ENCODE measurements at places on chromosomes 7 and 10.

DNA sequence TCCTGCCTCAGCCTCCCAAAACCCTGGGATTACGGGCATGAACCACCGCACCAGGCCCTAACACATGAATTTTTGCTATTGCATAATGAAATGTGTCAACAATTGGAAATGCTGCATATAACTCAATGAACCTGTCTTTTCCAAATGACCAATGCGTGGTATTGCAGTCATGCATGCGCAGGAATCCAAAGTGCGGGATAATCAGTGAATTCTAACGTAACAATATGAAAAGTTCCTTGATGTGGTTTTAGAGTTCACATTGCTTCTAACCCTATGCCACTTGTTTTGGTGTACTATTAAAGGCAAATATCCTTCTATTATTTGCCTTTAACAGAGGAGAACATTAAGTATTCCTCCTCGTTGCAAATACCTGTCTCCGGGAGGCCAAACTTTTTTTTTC is 10.5 kb downstream of the TDRD1 start:
- no peak for DNase-seq

DNA sequence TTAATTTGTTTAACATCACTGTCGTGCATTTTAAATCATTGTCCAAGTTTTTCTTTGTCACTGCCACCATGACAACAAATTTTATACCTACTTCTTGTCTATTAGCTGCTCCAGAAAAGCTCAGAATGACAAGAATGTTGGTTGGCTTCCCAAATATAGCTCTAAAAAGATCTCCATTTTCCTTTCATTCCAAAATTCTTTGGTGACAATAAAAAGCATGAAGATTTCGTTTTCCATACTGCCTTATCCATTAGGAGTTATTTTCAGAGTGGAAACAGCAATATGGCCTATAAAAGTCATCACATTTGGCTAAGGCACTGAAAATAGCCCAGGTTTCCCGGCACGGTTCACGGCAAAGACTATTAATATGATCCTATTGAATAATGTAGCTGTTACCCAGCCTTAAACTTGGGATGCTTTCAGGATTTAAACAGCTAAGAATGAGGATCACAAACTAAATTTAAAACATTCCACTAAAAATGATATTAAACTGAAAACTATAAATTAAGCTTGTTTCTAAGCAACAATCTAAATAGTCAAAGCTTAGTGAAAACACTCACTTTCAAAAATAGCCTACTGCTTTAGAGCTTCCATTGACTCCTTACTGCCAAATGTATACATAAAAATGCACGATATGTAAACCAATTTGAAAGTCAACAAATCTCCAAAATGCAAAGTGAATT is 2.7 kb downstream of the CTTNBP2 start:
- DNase-seq = no peak

DNA sequence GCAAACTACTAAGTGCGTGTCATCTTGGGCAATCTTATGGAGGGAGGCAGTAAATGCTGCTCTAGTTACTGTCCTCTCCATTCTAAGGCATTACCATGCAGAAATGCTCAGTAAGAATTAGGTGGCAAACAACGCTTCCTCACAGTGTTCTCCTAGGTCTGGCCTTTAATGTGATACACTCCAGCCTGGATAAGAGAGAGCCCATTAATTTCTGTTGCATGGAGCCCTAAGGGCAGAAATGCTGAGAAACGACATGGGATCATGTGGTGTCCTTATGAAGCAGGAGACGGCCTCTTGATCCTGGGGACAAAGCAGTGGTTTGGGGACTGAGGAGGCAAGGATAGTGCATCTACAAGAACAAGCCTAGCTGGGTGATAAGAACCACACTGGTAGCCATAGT is 44.0 kb downstream of the SLC25A13 start:
- DNase-seq = no peak

DNA sequence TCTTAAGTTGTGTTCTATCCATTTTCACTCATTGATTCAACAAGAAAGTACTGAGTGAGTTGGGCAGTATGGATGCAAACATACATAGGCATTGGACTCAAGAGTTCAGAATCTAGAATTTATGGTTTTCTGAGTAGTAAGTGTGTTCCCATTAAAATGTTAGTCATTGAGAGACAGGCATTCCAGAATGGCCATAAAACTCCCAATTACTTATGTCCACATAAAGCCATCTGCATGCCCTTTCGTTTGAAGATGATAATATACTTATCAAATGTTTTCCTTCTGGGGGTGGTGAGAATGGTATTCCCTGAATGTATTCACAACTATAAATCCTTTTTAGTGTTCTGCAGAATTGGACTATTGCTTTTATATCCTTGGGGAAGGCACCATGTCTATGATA is 131.6 kb downstream of the CD36 start:
- DNase-seq = no peak

- no peak for DNase-seq
Observed at GRCh38 chr7:1151653-1152425, 8.2 kb downstream of the ZFAND2A start.

Data from fibroblast of skin of scalp (primary cell).